ENCODE measurements at places on chromosomes 3 and 15. TPM values are rescaled to one million over a fixed set of nuclear protein-coding genes. Genes with fewer than 3 reads are reported as not detected.

SERPINI2 gene
- not detected for polyA plus RNA-seq

GOLGA6L10 gene
- 0.21 TPM for polyA plus RNA-seq

APBA2 gene
- polyA plus RNA-seq: 25.4 TPM

GRCh38 chr15:75732809-75733451, 20.3 kb upstream of the CSPG4 start:
- peaks cover 4% of the 10 kb centered on the region for H3K36me3 ChIP-seq
- H3K4me3 ChIP-seq: no peak overlapping the region
- peak; percentile 39 for DNase-seq
- peaks cover 15% of the 10 kb centered on the region for H3K4me1 ChIP-seq
- peaks cover 17% of the 10 kb centered on the region for H3K27me3 ChIP-seq
- no peak overlapping the region for H3K27ac ChIP-seq

DNA sequence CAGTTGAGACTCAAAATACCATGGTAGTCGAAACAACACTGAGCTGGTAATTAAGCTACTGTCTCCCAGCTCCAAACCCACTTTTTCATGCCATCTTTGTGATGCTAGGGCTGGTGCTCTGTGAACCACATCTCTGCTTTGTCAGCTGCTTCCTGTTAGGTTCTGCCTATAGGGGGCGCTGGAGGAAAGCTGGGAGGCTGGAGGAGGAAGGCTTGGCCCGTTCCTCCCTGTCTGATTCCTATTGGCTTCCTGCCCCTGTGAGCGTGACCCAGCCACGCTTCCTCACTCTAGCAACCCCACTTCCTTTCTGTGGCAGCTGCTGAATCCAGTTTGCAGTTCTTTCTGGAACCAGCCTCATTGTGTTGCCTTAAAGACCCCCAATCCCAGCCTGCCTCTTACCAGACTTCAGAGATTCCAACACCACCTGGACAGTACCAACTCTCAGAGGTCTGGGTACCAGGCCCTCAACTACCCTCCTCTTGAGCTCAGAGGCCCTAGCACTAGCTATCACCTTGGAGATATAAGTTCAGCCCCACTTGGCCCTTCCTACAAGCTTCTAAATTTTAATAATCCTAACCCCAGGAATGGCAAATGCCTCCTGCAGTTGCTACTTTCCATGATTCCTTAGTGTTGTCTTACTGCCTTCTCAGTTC, 120.9 kb downstream of the ERC2 start:
- H3K4me3 ChIP-seq: no peak overlapping the region
- H3K36me3 ChIP-seq: no peaks in the 10 kb centered on the region
- H3K27ac ChIP-seq: no peak overlapping the region
- H3K4me1 ChIP-seq: no peaks in the 10 kb centered on the region
- no peak for DNase-seq
- peaks cover 7% of the 10 kb centered on the region for H3K27me3 ChIP-seq

DNA sequence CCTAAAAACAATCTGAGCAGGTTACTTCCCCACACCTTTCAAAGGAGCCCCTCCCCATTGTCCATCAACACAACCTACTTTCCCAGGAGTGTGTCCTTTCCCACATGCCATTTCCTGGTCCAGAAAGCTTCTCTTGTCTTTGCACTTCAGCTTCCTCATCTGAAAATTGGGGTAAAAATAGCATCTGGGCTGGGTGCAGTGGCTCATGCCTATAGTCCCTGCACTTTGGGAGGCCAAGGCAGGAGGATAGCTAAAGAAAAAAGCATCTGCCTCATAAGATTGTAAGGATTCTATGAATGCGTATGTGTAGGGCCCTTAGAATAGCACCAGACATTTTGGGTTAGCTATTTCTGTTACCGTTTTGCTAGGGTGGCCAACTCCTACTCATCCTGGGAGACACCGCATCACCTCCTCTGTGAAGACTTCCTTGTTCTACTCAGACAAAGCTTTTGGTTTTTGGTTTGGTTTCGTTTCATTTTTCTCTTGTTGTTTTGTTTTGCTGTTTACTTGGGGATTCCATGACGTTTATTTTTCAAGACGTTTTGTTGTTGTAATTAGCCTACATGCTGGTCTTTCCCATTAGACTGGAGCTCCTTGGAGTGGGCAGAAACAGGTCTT, 224.4 kb upstream of the TLE3 start:
- no peak for DNase-seq
- H3K27me3 ChIP-seq: peaks cover 8% of the 10 kb centered on the region
- H3K36me3 ChIP-seq: no peaks in the 10 kb centered on the region

- H3K36me3 ChIP-seq: no peaks in the 10 kb centered on the region
- no peak overlapping the region for H3K27ac ChIP-seq
- H3K4me3 ChIP-seq: no peak overlapping the region
- DNase-seq: no peak
Measured at GRCh38 chr15:78684657-78685056, 43.6 kb upstream of the CHRNB4 start.

- no peaks in the 10 kb centered on the region for H3K4me1 ChIP-seq
- H3K27me3 ChIP-seq: no peaks in the 10 kb centered on the region
- no peak for DNase-seq
- H3K36me3 ChIP-seq: no peaks in the 10 kb centered on the region
- no peak overlapping the region for H3K27ac ChIP-seq
Measured at GRCh38 chr3:174276826-174277225, 582.3 kb upstream of the NAALADL2 start.

- peaks cover 10% of the 10 kb centered on the region for H3K27me3 ChIP-seq
- H3K27ac ChIP-seq: no peak overlapping the region
- DNase-seq: no peak
- no peaks in the 10 kb centered on the region for H3K36me3 ChIP-seq
- H3K4me1 ChIP-seq: no peaks in the 10 kb centered on the region
- H3K4me3 ChIP-seq: no peak overlapping the region
Measured at GRCh38 chr3:156010829-156011228, 109.5 kb upstream of the KCNAB1 start.

CCDC39 gene
- not detected for polyA plus RNA-seq

- no peak for DNase-seq
- H3K36me3 ChIP-seq: peaks cover 13% of the 10 kb centered on the region
- no peaks in the 10 kb centered on the region for H3K4me1 ChIP-seq
- H3K27me3 ChIP-seq: no peaks in the 10 kb centered on the region
Measured at GRCh38 chr3:127608362-127608718, 10.1 kb downstream of the MCM2 start.

ACKR2 gene
- not detected for polyA plus RNA-seq

FEZF2 gene
- polyA plus RNA-seq: not detected

DNA sequence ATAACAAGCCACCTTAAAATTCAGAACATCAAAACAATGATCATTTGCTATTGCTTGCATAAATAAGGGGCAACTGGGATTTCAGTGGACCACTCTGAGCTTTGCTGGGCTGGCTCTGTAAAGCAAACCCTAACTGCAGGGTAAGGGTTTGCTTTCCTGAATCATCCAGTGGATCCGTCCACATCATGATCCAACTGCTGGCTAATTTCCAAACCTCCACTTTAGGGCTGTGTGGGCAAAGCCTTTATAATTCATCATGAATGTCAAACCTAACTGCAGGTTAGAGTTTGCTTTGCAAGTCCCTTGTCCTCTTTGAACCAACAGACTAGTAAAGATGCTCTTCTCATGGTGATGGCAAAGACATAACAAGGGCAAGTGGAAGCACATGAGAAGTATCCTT, 76.1 kb downstream of the SYNPR start:
- H3K4me3 ChIP-seq: no peak overlapping the region
- H3K27me3 ChIP-seq: no peaks in the 10 kb centered on the region
- no peaks in the 10 kb centered on the region for H3K4me1 ChIP-seq
- H3K36me3 ChIP-seq: no peaks in the 10 kb centered on the region
- no peak for DNase-seq
- no peak overlapping the region for H3K27ac ChIP-seq

GRCh38 chr3:52061121-52061910, 4.9 kb upstream of the DUSP7 start:
- H3K27me3 ChIP-seq: peaks cover 11% of the 10 kb centered on the region
- no peaks in the 10 kb centered on the region for H3K36me3 ChIP-seq
- H3K4me3 ChIP-seq: no peak overlapping the region
- H3K4me1 ChIP-seq: peaks cover 11% of the 10 kb centered on the region
- no peak overlapping the region for H3K27ac ChIP-seq

- H3K4me3 ChIP-seq: no peak overlapping the region
- H3K36me3 ChIP-seq: peaks cover under 1% of the 10 kb centered on the region
- no peak overlapping the region for H3K27ac ChIP-seq
- peaks cover 30% of the 10 kb centered on the region for H3K27me3 ChIP-seq
Measured at GRCh38 chr3:141663993-141664392, 74.1 kb upstream of the RNF7 start.

CACNA2D2 gene
- polyA plus RNA-seq: 6.0 TPM

DNA sequence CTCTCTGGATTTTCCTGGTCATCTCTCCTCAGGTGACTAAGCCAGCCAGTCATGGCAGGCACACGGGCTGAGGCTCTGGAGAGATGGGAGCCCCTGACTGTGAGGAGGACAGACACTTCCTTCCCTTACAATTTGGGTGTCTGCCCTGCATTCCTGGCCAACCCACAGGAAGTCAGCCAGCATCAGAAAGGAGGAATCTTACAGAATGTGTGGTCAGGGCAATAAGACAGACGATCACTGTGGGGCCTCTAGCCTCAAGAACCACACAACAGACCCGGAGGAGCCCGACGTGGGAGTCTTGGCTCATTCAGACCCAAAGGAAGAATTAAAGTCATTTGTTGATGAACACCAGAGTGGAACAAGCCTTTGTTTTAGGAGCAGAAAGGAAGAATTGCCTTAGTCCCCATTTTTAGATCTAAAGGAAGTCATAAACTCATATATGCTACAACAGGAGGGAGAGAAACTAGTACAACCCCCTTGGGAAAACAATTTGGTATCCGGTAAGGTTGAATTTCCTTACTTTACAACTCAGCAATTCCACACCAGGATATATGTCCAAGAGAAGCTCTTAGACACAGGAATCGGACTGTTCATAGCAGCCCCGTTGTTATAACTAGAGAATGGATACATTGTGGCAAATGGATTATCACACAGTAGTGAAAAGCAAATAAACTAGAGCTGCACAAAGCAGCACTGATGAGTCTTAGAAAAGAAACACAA, 62.2 kb downstream of the ABTB1 start:
- H3K36me3 ChIP-seq: no peaks in the 10 kb centered on the region
- no peak overlapping the region for H3K4me3 ChIP-seq
- peaks cover 6% of the 10 kb centered on the region for H3K27me3 ChIP-seq
- H3K4me1 ChIP-seq: no peaks in the 10 kb centered on the region

DNA sequence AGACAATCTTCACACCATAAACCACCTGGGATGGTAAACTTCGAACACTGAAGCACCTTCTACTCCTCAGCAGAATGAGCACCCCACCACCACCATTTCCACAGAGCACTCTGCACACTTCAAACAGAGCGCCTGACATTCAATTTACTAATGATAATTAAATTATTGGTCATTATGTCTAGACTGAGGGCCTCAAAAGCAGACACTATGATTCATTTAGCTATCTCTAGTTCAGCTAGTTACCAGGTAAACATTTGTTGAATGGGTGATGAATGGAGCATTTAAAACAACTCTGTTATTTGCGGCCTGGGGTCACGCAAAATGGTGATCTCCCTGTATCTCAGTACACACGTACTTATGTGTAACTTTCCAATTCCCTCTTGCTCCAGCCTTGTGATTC, 40.9 kb downstream of the ACAP2 start:
- peaks cover 5% of the 10 kb centered on the region for H3K36me3 ChIP-seq
- H3K4me1 ChIP-seq: peaks cover 48% of the 10 kb centered on the region
- no peaks in the 10 kb centered on the region for H3K27me3 ChIP-seq
- no peak overlapping the region for H3K27ac ChIP-seq
- H3K4me3 ChIP-seq: no peak overlapping the region
- no peak for DNase-seq

- no peaks in the 10 kb centered on the region for H3K4me1 ChIP-seq
- H3K27ac ChIP-seq: no peak overlapping the region
- no peaks in the 10 kb centered on the region for H3K27me3 ChIP-seq
- H3K4me3 ChIP-seq: no peak overlapping the region
- H3K36me3 ChIP-seq: peaks cover 21% of the 10 kb centered on the region
- DNase-seq: no peak
Measured at GRCh38 chr15:65724464-65725215, 67.5 kb downstream of the DENND4A start.

GOLGA8T gene
- polyA plus RNA-seq: not detected

PLA2G4D gene
- polyA plus RNA-seq: not detected
